ENCODE measurements at places on chromosomes 2 and 18.
A peak's percentile ranks its signal among the peaks of the same experiment; 100 is the strongest.

DNA sequence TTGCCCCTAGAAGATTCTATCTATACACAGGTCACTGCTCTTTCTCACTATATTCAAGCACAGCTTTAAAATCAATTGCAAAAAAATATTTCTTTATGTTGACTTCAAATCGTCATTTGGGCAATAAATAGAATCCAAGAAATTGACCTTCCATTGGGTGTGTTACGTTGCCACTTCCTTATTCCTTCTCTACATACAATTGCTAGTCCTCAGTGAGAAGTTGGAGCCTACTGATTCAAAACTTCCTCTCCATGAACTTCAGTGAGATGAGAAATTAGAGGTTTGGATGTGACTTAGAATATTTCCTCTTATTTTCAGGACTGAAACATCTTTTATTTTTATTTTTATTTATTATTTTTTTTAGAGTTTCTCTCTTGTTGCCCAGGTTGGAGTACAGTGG is 40.3 kb downstream of the PMAIP1 start:
- DNase-seq = no peak

DNA sequence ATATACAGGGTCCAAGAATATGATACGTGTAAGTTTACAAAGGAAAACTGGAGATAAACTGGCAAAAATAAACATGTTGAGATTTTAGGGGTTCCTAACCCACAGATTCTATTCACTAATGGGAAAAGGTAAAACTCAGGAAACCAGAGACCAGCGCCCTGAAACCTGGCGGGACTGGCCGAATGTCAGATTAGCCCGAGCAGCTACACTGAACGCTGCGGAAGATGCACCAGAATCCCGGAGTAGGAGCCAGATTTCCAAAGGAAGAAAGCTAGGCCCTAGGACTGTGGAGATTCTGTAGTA is 679 bp upstream of the WDR75 start:
- no peak for DNase-seq

DNA sequence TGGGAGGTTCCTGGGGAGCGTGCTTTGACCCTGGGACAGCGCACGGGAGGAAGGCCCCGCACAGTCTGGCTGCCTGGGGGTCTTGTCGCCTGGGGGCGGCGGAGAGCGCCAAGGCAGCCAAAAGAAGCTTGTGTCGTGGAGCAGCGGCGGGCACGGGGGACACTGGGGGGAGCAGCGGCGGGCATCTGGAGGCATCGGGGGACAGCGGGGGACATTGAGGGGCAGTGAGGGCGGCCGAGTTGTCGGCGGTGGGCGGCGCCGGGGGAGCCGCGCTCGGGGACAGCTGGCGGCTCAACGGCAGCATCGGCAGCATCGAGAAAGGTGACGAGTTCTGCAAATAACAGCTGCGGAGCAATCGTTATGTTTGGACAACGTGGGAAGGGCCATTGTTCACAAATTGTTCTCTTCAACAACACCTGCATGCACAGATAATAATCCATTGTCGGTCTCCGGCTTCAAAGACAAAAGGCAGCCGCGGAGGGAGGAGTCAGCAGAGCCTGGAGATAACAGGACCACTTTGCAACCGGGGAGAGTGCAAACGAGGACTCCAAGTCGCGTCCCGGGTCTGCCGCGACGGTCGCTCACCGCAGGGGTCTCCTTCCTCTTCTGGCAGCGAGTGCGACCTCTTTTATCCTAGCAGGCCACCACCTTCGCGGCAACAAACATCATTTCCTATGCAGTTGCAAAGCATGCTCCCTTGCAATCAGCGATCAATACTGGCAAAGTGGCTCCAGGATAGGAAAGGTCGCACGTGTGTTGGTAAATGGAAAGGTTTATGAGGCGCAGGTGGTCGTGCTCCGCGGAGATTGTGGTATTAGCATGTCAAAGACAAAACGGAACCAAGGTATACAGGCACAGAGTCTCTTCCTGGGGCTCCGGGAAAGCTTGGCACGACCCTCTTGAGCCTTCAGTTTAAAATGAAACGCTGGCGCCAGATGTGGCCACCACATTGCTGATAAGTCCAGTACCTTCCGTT is 132.3 kb upstream of the DLX2 start:
- DNase-seq = peak; percentile 50

GRCh38 chr2:60445684-60446179 is 107.7 kb downstream of the BCL11A start:
- no peak for DNase-seq

- no peak for DNase-seq
Measured at GRCh38 chr18:7117390-7118355, at the start of gene LAMA1. Gene LAMA1 (minus strand): TSS chr18:7117797. CDS start chr18:7117720, 77 bp downstream.

DNA sequence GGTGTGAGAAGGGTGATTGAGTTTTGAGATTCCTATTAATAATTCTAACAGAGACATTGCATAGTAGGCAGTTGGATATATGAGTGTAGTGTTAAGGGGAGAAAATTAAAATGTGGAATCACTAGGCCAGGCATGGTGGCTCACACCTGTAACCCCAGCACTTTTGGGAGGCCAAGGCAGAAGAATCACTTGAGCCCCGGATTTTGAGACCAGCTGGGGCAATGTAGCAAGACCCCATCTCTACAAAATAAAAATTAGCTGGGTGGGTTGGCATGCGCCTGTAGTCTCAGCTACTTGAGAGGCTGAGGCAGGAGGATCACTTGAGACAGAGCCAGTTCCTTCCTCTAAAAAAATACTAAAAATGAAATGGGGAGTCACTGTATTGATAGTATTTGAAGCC is 150.6 kb downstream of the MCFD2 start:
- no peak for DNase-seq

DNA sequence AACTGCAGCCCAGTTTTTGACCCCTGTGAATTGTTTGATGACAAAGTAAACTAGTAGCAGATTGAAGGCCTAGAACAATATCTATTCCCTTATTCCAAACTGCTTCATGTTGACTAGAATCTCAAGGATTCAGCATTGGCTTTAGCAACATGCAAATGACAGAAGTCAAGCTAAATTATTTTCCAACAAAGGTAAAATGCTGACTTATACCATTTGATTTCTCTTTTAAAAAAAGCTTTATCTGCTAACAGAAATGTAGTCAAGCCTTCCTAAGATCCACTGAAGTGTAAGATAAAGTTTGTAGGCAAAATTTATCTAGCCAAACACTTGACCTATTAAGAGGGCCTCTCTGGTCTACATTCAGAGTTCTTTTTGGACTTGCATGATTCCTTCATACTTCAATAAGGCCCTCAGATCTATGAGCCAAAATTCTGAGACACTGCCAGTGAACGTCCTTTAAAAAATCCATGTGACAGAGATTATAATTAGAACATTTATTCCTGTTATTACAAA is 9.5 kb upstream of the CYBRD1 start:
- no peak for DNase-seq

GRCh38 chr2:15984368-15985255 is 44.3 kb downstream of the MYCN start:
- no peak for DNase-seq

DNA sequence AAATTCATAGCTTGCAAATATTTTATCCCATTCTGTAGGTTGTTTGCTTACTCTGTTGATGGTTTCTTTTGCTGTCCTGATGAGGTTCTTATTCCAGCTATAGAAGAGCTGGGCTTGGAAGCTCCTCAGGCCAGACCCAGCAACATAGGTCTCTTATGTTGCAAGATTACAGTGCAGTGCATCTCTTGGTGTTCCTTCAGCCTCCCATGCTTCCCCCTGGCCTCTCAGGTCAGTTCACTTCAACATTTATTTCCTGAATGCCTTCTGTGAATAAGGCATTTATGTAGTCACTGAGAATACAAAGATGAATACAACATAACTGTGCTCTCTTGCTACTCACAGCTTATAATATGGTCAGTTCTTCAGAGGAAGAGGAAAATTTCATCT is 179.0 kb upstream of the SLC39A10 start:
- no peak for DNase-seq

DNA sequence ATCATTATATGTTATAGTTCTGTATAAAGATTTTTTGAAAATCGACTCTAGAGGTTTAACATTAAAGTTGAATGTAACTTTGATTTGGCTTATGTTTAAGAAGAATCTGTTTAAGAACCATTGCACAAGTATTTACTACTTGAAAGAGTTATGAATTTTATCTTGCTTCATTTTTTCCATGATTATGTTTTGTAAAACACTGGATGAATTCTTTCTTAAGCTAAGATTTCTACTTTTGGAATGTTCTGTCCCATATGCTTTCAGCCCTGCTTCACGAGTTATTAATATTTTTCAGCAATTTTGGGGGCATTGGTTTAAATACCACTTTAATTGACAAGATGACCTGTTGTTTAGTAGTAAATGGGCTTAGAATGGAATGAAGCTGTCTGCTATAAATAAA is 56.7 kb upstream of the STON1 start:
- DNase-seq = no peak

DNA sequence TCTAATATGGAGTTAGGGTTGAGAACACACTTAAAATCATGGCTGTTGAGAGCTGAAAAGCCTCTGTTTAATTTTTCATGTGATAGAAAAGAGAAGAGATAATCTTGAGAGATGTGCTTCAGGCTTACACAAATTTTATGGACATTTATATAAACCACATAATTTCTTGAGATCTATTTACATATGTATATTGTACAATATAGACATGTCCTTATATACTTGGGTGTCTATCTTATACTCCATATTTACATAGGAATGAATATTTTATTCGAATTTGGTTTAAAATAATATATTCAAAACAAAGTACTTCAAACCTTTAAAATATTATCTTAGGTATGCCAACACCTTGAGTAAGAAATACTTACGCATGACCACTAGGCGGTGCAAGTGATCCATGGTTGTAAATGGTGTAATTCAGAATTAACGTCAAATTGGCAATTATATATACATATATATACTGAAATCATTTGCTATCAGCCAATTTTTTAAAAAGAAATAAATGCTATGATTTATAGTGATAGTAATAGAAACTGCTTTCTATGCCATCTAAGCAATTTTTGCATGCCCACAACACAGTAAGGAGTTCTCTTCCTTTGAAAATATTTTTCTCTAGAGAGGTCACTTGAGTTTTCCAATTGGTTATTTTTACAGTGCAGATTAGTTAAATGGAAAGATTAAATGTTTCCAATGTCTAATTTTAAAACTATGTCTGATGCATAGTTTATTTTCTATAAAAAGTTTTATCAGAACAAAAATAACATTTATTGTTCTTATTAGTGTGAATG is 37.6 kb upstream of the SPAG16 start:
- DNase-seq = peak; percentile 28

DNA sequence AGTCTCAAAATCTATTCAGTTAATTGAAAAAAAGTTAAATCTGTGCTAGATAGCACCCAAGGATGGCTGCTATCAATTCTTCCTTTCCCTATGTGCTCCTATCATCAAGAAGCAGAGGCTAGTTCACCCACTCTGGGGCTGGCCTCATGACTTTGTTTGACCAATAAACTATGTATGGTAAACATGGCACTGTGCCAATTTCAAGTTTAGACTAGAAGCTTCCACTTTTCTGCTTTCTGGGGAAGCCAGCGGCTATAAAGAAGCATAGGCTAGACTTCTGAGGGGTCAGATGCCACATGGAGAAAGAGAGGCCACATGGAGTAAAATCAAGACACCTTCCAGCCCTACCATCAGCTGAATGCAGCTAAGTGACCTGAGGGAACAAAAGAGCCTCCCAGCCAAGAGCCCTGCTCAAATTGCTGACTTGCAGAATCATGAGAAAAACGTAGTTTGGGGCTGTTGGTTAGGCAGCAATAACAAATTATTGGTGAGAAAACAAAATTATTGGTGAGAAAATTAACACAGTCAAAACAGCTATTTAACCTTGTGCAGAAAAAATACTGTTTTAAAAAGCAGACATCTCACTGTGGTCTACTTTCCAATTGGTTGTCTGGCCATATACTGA is 86.5 kb upstream of the SLC14A2 start:
- DNase-seq = no peak

DNA sequence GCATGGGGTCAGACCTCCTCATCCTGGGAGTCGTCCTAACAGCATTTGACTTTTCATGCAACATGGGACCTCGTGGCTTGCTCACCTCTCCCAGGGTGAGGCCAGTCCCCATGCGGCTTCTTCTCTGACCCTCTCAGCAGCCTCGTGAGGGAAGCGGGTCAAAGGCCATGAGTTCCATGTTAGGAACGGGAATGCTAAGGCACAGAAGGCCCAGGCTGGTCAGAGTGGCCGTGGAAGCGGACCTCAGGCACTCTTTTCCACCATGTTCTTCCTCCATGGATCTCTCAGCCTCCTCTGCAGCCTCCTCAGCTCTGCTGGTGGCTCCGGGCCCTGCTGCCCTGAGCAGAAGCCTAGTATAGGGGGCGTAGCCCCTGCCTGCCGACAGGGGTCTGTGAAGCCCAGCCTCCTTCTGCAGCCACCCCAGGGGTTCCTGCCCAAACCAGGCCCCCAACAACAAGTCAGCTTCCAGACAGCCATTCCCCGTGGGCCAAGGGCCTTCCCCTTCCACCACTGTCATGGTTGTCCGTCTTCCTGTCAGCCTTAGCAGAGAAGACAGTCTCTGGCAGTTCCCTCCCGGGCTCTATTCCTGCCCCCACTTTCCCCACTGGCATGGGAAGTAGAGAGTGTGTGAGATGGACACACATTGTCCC is 60.0 kb upstream of the OTOF start:
- DNase-seq = no peak

DNA sequence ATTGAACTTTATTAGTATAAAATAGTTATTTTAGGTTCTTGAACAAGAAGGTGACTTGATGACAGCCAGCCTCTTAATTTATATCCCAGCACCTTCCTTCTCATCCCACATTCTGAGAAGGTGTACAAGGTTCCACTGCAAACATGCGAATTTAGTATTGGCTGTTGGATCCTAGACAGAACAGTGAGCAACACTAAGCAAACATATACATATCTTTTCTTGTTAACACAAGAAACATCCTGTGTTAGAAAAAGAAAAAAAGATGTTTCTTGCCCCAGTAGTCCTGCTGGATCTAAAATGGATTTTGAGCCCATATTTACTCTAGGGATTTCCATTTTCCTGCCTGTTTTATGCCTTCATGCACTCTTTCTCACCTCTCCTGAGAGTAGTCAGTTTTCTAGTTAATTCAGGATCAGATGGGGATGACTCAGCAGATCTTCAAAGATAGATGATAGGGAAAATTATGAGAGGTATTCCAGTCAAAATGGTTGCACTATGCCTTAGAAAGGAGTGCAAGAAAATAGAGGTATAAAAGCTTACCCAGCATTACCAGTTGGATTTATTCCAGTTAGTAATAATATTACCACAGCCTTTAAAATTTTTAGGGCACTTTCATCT is 336.5 kb downstream of the MEIS1 start:
- no peak for DNase-seq

GRCh38 chr2:226190479-226191252 is 609.0 kb downstream of the IRS1 start:
- DNase-seq = no peak

GRCh38 chr2:209323738-209324137 is 100.1 kb upstream of the MAP2 start:
- DNase-seq = no peak

Data from NCI-H526 treated with DMSO at 0.1 percent for 48 hours (cell line).